ENCODE measurements at places on chromosomes 5 and 9.

DNA sequence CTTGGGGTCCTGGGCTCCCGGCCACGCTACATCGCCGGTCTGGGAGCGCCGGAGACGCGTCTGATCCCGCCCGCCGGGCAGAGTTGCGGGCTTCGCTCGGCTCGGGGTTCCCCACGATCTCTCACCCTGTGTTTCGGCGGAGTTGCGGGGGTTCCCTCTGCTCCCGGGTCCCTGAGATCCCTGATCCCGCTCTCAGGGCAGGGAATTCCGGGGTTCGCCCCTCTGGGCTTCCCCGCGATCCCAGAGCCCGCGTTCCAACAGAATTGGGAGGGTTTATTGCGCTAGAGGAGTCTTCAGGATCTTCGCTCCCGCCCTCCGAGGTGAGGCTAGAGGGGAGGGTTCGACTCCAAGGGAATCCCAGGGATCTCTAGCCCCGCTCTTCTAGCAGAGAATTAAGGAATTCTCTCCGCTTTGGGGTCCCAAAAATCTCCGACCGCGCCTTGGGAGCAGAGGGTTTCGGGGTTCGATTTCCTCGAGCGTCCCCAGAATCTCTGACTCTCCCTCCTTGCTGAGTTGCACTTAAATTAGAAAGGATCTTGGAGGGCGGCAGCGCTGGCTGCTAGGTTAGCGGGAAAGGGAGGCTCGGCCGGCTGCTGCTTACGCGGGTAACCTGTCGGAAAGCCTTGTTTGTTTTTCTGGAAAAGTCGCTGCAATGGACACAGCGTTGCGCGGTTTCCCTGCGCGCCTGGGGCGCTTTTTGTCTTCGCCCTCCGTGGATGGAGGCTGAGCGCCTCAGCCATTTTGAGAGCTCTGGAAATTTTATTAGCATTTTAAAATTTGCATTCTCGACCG, 1.3 kb downstream of the DMRT1 start:
- no peak for DNase-seq

GRCh38 chr5:178474562-178475184, 115.5 kb downstream of the COL23A1 start:
- DNase-seq = no peak

DNA sequence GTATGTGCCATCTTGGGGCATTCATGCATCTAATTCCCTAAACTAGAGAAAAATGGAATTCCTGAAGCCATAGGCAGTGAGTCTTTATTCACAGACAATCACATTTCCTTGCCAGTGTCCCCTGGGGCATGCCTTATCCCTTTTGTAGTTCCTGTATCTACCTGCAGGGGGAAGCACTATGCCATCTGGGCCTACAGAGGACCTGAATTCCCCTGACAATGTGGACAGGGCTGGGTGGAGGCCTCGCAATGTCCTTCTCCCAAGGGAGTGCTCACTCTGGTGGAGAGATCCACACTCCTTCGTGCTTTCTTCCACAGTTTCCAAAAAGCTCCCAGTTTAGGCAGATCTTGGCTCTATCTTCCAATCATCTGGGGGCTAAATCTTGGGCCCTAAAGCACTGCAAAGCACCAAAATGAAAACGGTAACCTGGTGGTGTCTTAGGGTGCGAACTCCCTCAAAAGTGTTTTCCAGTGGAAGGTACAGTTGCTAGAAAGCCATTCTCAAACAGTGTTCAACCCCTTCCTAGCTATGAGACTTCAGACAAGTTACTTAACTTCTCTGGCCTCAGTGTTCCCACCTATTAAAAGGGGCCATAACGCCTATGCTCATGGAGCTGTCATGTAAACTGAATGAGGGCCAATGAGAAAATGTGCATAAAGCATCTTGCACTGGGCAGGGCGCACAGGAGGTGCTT, 17.5 kb downstream of the WHRN start:
- peak; percentile 20 for DNase-seq

DNA sequence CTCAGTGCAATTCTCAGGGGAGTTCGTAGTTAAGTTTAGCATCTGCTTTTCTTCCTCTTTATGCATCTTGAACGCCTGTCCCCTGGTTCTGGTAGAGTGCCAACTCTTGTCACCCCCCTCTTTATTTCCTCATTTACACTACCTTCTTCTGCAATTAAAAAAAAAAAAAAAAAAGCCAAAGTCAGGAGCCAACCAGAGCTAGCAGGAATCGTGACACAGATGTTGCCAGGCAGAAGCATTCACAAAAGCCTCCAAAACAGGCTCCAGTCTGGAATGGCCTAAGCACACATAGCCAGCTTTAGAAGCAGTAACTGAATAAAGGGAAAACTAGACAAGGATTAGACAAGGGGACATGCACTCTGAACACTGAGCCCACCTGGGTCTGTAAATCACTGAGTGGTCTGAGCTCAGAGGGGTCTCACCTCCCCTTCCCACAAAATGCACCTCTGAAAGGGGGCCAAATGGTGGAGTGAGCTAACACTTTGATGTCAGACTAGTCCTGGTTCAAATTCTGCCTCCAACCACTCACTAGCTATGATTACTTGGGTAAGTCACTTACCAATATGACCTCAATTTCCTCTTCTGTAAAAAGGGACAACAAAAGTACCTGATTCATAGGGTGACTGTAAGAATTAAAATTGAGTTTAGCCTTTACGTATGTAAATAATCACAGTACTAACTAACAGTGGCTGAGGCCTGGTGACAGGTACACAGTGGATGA, 2.0 kb downstream of the CD74 start:
- DNase-seq = peak; percentile 38

DNA sequence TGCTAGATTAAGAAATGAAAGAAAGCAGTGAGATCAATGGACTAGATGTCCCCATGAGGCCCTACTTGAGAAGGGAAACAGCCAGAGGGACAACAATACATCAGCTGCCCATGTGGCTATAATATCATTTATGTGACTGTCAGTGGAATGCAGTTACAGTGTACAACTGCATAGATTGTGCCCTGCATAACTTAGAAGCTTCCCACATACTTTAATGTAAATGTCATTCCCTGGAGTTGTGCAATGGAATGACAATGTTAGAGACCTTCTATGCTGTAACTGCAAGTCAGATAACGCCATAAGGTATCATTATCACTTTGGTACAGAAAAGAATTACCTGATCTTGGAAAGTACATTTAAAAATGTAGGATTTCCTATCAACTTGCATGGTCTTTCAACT, 67.4 kb downstream of the FBN2 start:
- no peak for DNase-seq

- DNase-seq = no peak
These were observed 167.7 kb upstream of the RPS23 start for GRCh38 chr5:82445726-82446335.

- DNase-seq = no peak
These were observed 271.0 kb upstream of the RIOK2 start for GRCh38 chr5:97454015-97454414.

GRCh38 chr5:96978812-96979449, 43.1 kb downstream of the LNPEP start:
- no peak for DNase-seq

GRCh38 chr5:93915142-93915553, 173.7 kb upstream of the POU5F2 start:
- DNase-seq = no peak

DNA sequence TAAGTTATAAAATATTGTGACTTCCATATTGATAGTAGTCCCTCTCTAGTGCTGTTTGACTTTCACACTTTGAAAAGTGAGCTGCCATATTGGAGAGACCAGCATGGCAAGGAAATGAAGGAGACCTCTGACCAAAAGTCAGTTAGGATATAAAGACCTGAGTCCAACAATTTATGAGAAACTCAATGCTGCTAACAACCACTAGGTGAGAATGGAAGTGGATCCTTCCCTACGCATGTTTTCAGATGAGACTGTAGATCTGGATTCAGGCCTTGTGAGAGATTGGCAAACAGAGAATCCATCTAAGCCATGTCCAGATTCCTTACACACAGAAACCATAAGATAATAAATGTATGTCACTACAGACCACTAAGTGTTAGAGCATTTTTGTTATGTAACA, 81.6 kb downstream of the CTNND2 start:
- no peak for DNase-seq

GRCh38 chr5:161414037-161414436, 132.5 kb downstream of the GABRB2 start:
- no peak for DNase-seq

- no peak for DNase-seq
These were observed 144.4 kb downstream of the KCTD16 start for GRCh38 chr5:144315026-144315425.

DNA sequence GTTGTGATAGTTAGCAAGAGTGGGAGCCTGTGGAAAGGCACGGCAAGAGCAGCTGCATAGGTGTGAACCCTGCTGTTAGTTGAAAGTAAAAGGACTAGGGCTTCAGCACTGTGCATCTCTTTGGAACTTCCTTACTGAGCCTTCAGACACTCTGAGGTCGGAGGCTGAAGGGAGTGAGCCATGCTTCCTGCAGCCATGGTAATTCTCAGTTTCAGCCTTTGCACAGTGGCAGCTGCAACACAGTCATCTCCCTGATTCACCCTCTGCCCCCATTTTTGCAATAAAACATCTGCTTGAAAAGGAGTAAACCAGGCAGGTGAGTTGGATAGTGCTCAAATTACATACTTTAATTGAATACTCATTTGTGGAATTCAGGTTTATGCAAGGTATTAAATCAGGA, 6.5 kb upstream of the TLE4 start:
- no peak for DNase-seq

DNA sequence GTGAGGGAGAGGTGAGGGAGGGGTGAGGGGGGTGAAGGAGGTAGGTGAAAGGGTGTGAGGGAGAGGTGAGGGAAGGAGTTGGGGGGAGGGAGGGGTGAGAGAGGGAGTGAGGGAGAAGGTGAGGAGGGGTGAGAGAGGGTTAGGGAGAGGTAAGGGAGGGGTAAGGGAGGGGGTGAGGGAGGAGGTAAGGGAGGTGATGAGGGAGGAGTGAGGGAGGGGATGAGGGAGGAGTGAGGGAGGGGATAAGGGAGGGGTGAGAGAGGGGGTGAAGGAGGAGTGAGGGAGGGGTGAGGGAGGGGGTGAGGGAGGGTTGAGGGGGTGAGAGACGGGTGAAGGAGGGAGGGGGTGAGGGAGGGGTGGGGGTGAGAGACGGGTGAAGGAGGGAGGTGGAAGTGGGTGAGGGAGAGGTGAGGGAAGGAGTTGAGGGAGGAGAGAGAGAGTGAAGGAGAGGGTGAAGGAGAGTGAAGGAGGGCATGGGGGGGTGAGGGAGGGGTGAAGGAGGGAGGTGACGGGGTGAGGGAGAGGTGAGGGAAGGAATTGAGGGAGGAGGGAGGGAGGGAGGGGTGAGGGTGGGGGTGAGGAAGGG, 18.5 kb downstream of the NINJ1 start:
- DNase-seq = no peak

DNA sequence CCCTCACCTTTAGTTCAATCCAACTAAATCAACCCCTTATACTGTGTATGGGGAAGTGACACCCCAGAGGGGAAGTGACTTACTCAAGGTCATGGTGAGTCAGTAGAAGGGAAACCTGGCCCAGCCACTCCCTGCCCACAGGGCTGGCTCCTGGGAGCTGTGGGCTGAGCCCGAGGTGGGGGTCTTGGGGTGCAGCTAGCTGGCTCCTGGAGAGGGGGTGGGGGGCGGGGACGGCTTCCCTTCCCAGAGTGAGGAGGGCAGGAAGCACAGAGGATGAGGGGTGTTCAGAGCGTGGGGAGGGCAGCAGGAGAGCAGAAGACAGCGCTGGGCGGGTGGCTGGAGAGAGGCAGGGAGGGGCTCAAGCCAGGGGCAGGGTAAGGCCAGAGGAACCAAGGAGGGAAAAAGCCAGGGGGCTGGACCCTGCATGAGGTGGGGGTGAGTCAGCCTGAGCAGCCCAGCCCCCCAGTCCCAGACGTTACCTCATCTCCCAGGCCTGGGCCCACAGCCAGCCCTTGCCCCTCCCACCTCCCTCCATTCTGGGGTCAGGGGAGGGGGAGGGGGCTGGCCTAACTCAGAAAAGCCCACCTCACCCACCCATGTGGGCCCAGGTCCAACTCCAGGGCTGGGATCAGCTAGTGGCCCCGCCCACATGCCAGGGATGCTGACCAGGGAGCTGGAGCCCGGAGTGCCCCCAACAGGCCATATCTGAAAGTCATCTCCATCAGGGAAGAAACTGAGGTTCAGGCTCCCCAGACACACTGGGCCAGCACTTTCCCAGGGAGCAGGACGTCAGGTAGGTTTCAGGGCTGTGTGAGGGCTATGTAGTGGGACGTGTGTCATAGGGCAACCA, 2.8 kb downstream of the PDLIM7 start:
- DNase-seq = no peak

DNA sequence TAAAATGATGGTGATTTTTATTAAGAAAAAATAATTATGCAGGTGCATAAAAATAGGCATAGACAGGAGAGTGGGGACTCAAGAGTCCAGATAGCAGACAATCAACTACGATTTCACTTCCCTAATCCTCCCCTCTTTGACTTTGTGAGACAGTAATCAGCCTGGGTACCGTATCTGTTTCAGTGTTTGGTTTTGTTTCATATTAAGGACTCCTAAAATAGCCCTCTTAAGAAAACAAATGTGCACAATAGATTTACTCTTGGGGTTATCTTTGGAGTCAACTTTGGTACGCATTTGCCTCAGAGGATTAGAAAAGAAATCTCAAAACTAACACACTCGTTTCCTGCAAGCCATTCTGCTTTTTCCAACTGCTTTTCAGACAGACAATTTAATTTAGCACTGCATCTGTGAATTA, 96.3 kb downstream of the ZNF608 start:
- no peak for DNase-seq

DNA sequence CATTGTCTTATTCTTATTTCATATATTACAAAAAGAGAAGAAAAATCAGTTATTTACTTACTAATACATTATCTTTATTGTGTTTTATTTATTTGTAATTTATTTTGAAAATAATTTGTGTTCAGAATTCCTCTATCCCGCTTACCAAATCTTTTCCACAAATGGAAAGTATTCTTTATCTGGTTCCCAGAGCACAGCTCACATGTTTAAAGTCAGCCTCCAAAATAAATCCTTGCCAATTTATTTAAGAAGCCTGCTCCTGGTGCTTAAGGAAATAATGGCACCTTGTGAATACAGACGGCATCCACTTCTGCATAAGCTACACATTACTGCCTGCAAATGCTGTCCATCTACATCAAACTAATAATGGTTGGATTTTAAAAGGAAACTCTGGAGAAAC, 435.4 kb downstream of the MTRR start:
- DNase-seq = no peak

DNA sequence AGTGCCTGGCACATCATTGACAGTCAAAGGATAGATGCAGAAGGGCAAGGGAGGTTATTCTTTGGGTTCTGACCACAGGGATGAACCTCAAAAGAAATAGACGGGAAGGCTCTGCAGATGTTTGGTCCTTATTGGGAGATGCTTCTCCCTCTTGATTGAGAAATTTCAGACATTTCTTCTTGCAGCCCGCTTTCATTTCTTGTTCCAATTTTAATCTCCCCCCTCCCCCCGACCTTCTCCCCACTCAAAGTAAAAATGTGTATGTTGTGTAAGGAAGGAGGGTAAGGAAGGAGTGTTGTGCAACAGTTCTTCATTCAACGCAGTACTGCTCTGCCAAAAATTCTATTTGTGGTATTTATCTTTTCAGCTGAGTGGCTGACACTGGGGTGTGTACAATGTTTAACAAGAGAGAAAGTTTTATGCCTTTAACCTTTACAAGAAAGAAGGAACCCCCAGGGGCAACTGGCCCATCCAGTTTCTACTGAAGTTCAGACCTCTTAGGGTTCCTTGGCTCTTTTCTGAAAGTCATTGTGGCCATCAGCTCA, 46.3 kb upstream of the TNFSF15 start:
- DNase-seq = no peak

Data from amygdala (tissue), 56 donors.